T-helper 17 cell (primary cell): ENCODE measurements at places on chromosomes 13 and 19. TPM values are rescaled to one million over a fixed set of nuclear protein-coding genes. Genes with fewer than 3 reads are reported as not detected.

GRCh38 chr19:4278419-4279266, at the start of gene SHD:
SHD (plus strand) TSS chr19:4279266; CDS start chr19:4280064, 798 bp downstream.
- no peak for DNase-seq

Gene ZNF345
- total RNA-seq, result 8.4 TPM

Gene CD33
- total RNA-seq, result 3.0 TPM

DNA sequence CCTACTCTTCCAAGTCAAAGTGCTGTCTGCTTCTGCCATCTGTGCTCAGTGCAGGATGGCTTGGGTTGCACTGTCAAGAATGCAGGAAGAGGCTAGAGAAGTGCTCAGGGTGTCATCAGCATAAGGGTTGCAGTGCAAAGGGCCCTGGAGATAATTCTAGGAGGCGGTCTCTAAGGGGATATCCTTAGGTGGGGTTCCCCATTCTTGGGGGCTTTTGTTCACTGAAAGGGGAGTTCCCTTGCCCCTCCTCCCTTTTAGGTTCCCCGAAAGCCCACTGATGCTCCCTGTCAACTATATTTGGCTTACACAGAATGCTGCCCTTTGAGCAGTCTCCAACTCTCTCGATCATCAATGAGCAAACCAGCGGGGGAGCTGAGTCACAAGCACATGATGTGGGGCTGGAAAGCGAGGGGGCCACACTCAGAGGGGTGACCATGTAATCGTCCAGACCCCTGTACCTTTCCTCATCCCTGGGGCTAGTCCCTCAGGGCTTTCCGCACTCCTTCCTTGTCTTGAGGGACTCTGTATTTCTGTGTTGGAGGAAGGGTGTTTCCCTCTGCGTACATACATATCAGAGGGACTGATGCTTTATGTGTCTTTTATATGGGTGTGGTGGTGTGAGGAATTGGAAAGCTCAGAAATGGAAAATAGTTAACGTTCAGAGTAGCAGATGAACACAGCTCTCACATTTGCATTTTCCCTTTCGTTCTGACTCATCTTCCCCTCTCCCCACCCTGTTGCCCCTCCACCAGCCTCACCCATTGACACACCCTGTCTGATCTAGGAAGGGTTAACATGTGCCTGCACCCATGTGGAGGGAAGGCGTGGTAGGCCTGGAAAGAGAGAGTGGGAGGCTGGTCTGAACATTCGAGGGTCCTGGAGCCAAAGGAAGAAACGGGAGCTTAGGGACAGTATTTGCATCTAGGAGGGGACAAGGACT, 6.7 kb downstream of the ZBTB32 start:
- no peak for DNase-seq

GRCh38 chr19:3039641-3040077, 10.6 kb upstream of the TLE2 start:
- no peak for DNase-seq

DNA sequence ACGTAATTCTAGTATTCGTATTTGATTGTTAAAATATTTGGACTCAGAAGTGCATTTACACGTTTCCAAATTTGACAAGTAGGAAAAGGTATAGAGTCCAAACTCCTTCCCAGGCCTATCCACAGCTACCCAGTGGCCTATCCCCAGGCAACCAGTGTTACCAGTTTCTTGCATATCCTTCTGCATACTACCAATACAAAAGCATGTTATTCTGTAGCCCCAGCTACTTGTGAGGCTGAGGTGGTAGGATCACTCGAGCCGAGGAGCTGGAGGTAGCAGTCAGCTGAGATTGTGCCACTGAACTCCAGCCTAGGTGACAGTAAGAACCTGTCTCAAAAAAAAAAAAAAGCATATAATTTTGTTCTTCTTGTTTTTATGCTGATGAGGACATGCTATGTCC, 67.1 kb downstream of the LRCH1 start:
- no peak for DNase-seq

Gene CDADC1
- 16.5 TPM for total RNA-seq

GRCh38 chr13:35190241-35190640, 248.2 kb downstream of the NBEA start:
- no peak for DNase-seq

- no peak for DNase-seq
Observed at GRCh38 chr19:48683349-48683748, 10.5 kb upstream of the NTN5 start.

- no peak for DNase-seq
Observed at GRCh38 chr13:44989941-44990340, 603 bp downstream of the GPALPP1 start.

Gene ZNF28
- 11.6 TPM for total RNA-seq

Gene KLC3
- total RNA-seq, result not detected

DNA sequence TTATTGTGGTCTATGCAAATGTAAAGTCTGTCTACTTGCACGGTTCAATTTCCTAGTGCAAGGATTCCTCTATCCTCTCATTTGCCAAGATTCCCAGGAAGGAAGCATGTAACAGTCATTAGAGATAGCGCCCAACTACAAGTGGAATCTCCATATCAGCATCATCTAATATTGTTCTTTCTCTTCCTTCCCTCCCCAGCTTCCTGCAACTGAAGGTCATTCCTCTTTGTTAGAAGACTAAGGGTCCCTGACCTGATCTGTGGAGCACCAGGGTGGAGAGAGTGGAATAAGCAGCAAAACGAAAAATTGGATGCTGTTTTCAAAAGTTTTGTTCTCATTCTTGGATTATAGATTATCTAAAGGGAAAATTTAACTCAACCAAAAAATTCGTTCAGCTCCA, 714.0 kb downstream of the DIAPH3 start:
- DNase-seq, result no peak

DNA sequence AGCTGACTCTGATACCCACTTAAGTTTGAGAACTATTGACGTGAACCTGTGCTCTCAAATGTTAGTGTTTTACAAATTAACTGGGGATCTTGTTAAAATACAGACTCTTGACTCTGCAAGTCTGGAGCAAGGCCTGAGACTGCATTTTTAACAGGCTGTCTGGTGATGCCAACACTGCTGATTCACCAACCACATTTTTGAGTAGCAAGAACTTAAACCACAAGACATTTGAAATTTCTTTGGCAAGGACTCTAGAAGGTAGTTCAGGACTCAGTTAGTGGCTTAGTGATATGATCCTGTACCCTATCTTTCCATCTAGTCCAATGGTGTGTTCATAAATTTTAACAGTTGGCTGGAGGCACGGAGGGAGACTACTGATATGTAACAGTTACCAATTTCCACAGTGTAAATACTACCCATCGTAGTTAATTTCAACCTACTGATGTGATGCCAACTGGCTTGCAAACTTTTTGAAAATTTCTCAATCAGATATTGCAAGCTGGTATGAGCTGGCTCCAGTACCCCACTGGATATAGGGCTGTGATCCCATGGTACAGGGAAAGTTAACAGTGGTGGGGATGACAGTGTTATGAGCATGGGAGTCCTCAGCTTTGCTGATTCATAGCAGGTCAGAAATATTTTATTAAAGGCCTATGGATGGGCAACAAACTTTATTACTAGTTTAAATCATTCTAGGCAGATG, 255.1 kb downstream of the TBC1D4 start:
- DNase-seq, result no peak

GRCh38 chr19:58407658-58408151, 744 bp upstream of the ZNF584 start:
- no peak for DNase-seq

DNA sequence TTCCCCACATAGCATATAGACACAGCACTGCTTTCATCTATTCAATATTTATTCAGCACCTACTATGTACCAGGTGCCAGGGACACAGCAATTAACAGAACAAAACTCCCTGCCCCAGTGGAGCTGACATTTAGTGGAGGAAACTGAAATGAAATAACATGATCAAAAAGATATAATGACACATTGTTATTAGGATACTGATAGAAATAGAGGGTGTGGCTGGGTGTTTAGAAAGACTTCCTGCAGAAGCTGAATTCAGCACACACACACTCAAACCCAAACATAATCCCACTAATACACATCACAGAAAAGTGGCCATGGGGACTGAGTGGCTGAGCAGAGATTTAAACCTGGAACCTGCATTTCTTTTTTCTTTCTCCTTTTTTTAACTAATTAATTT, 3.8 kb upstream of the CDC37 start:
- DNase-seq, result no peak

Gene ZNF91
- 52.9 TPM for total RNA-seq

DNA sequence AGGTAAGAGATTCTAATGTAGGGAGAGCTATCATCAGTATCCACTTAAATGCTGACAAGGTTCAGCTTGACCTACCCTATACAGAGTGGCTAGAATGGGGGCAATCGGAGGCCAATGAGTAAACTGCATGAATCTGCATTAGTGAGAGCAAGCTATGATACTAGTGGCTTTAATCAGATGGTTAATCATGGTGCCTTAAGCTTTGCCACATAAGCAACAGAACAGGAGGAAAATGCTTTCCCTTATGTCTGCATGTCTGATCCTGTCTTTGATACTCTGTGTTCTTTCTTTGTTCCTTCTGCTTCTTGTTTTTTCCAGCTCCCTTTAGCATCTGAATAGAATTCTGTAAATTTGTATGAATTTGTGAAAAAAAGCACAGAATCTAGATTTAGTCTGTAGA, 91.1 kb downstream of the WDFY2 start:
- no peak for DNase-seq

GRCh38 chr19:30916238-30916637, 433.0 kb downstream of the TSHZ3 start:
- no peak for DNase-seq

GRCh38 chr19:1862424-1863327, 703 bp downstream of the KLF16 start:
- DNase-seq, result peak; percentile 65

- no peak for DNase-seq
Observed at GRCh38 chr13:100987948-100988347, 313.4 kb upstream of the TMTC4 start.

- no peak for DNase-seq
Observed at GRCh38 chr13:111122056-111122455, 6.9 kb downstream of the ARHGEF7 start.

DNA sequence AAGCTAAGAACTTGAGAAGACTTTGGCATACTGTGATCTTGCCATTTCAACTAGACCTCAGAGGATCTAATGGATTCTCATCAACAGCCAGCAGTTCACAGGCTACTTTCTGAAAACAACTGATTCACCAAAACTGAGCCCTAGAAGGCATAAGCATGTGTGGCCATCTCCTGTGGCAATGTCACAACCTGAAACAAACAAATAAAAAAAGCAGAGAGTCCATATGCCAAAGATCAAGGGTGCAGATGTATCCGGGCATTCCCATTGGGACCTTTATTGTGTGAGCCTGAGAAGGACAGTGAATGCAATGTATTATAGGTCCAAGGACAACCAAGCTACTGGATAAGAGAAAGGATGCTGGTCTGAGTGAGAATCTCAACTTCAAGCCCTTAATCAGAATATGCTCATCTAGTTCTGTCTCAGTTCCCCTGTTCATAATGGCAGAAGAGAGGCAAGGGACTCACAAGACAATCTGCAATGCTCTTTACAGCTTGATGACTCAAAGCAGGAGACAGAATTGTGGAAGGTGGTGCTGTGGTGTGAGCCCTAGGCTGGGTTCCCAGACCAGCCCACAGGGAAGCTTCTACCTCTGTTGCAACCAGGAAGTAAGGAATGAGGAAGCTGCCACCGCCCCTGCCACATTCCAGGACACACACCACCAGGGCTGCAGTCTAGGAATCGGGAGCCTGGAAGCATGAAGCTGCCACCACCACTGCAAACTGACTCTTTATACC, 133.7 kb downstream of the RAP2A start:
- no peak for DNase-seq

GRCh38 chr13:83753912-83754624, 128.2 kb downstream of the SLITRK1 start:
- DNase-seq, result no peak

Gene DLL3
- not detected for total RNA-seq

Gene TIMM44
- 89.5 TPM for total RNA-seq

DNA sequence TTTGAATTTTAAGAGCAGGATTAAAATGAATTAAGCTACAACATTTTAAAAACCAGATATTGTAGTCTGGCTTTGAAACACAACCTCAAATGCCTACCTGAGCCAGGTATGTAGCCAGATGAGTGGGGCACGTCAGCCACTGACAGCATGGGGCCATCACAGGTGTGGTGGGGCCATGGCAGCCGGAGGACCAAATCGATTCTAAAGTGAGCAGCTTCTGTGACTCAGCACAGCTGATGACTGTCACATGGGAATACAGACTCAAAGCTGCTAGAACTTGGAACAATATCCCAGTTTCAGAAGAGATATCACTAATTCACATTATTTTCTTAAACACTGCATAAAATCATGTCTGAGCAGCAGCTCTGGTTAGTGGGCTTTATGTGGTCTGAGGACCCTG, 52.8 kb downstream of the SERP2 start:
- no peak for DNase-seq

- DNase-seq, result no peak
Observed at GRCh38 chr19:32630338-32630737, 44.6 kb downstream of the ANKRD27 start.
